ENCODE measurements at places on chromosomes 5 and 9.
A peak's percentile ranks its signal among the peaks of the same experiment; 100 is the strongest.

- no peak for DNase-seq
These were observed 12.9 kb downstream of the TLE4 start for GRCh38 chr9:79584655-79584982.

DNA sequence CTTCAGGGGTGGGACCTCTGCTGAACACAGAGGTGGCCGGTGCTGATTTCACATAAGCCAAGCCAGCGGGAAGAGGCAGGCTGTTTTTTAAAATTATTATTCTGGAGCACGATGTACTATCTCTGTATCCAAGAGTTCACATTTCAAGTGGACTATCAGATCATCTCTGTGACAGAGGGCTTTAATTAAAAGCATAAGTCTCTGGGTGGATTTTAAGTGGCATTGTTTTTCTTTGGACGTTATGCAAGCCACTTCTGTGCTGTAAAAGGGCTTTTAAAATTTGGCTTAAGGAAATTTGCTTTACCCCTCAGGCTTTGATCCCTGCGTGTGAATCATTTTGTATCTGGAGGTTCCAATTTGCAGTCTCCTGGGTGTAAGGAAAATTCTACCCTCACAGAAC is 124.7 kb downstream of the PALM2AKAP2 start:
- DNase-seq: no peak

GRCh38 chr9:88734527-88734926 is 199.5 kb downstream of the NXNL2 start:
- DNase-seq: no peak

DNA sequence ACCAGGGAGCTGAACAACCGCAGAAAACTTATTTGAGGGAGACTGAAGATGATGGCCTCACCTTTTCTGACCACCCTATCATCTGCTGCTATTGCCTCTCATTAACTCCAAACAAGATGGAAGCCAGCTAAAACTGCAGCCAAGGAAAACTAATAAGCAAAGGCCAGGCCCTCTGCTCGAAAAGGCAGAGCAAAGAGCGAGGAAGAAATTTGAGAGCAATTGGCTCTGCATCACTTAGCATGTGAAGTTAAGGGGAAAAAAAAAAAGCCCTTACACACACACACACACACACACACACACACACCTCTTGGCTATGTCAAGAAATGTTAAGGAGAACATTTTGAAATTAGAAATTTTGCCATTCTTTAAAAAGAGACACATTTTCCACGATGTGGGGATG is 228.1 kb upstream of the CYLC2 start:
- DNase-seq: no peak

DNA sequence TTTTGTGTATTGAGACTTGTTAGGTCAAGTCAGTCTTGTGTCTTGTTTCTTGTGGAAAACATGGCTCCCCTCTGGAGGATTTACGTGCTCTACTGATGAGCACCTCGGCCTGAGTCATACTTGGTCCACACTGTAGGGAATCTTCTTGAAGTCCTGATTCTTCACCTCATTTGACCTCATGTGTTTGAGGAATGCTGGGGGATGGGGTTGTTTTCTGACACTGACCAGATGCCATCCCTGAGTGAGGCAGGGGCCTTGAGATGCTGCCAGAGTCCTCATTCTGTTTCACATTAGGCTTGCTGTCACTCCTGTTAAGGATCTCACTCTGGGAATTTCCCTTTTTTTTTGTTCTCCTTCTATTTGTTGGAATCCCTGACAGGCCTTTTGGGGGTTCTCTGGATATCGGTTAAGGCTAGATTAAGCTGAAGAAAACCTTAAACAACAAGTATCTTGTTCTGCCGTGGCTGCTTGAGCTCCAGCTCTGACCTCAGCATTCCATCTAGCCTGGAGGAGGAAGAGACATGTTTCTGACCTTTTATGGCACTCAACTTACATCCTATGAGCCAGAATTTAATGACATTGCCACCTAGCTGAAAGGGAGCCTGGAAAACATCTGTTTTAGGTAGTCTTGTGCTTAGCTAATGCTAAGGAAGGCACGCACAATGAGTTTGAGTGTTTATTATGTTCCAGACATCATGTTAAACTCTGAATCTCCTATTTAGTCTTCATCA is 20.6 kb downstream of the TCOF1 start:
- DNase-seq: no peak

DNA sequence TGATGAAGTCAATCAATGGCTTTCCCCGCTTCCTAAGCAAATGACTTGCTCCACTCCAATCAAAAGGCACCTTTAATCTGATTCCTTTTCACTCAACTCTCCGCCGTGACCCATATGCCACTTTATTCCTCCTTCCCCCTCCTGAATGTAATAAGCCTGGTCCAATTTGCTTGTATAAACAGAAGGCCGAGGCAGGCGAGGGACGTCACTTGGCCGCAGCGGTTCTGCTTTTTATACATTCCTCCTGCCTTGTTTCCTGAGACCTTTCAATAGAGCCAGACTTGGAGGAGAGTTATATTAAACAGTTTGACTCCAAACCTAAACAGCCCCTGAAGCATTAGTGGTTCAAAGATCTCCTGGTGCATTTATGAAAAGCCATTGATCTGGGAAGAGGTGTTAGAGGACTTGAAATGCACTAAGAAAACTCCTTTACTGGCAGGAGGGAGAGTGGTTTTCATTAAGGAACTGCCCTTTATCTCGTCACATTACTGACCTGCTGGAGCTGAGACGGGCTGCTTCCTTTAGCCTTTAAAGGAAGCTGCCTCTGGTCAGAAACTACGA is 273.4 kb downstream of the SLIT3 start:
- DNase-seq: no peak

DNA sequence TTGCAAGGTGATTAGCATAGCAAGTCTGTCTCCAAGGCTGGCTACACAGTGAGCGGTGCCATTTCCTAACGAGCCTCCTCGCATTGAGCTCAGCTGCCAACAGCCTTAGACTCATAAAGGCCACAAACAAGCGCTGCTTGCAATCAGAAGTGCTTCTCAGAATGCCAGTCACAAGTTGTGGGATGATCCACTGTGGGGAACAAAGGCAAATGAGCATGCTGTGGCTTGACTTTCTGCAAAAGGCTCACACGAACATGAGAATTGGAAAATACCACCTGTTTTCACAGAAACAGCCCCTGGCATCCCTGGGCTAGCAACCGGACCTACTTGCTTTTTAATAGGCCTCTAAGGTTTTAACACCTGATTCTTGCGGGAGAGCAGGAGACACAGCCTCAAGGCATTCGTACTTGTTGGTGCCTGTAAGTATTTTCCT is 215.5 kb downstream of the FANCC start:
- DNase-seq: no peak

DNA sequence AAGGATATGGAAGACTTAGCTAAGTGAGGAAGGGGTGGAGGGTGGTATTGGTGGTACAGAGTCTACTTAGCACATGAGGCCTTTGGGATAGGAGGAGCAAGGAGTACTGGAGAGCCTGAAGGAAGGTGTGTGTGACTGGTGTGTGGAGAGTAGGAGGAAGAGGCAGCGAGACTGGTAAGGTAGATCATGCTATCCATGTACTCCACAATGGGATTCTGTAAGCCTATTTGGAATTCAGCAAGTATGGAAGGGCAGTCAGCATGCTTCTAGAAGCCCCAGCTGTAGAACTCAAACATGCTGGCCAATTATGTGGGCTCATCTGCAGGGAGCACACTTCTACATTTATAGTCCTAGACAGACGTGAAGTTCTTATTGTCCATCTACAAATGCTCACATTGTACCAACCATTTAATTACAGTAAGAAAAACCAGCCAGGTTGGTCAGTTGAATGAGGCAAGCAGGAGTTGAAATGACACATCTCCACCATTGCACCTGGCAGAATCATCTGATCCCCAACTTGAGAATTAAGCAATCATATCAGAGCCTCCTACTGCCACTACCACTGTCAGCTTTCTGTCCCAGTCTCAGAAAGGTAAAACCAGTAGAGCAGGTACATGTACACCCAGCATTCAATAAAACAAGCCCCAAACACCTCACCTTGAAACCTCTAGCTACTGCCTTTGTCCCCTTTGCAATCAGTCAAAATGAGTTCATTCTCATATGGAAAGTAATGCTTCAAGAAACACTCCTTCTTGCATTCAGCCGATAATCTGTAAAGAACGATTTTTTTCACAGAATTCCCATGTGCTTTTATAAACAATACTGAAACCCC is 60.9 kb upstream of the GLRX start:
- DNase-seq: no peak

DNA sequence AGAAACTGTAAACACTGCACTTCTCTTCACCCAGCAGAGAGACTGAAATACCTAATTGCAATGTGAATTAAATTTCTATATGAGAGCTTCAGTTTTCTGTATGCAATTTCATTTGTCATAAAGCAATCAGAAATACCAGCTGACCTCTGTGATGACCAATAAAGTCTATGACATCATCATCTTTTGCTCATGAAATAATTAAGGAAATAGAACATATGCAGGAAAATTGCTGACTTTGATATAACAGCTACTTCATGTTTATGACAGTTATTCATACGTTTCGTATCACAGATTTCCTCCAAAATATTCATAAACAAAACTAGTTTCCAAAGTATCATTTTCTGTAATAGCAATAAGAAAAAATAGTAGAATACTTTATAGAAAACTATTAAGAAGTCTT is 652.3 kb downstream of the SLCO4C1 start:
- no peak for DNase-seq

DNA sequence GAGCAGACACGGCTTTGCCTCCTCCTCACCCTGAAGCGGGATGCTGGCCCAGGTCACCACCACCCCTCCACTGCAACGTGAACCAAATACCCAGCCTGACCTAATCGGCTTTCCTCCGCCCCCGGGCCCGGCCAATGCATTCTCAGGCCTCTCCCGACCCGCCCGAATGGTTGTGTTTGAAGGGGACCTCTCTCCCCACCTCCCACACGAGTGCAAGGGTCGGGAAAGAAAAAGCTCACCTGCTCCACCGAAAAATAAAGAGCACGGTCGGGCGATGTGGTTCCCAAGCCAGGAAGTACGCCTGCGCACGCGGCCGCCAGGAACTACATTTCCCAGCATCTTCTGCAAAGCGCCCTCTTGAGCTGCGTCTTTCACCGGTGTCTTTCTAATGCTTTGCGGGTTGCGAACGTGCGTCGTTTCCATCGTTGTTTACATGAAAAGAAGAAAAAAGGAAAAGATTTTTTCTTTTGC is at the start of gene ZNF883:
Gene ZNF883 (minus strand): TSS at position 282 of the 471 bp plus-strand sequence.
- peak; percentile 34 for DNase-seq

GRCh38 chr5:124790895-124791732 is 44.7 kb upstream of the ZNF608 start:
- DNase-seq: no peak

GRCh38 chr9:35322075-35322885 is 160.5 kb downstream of the UNC13B start:
- no peak for DNase-seq

DNA sequence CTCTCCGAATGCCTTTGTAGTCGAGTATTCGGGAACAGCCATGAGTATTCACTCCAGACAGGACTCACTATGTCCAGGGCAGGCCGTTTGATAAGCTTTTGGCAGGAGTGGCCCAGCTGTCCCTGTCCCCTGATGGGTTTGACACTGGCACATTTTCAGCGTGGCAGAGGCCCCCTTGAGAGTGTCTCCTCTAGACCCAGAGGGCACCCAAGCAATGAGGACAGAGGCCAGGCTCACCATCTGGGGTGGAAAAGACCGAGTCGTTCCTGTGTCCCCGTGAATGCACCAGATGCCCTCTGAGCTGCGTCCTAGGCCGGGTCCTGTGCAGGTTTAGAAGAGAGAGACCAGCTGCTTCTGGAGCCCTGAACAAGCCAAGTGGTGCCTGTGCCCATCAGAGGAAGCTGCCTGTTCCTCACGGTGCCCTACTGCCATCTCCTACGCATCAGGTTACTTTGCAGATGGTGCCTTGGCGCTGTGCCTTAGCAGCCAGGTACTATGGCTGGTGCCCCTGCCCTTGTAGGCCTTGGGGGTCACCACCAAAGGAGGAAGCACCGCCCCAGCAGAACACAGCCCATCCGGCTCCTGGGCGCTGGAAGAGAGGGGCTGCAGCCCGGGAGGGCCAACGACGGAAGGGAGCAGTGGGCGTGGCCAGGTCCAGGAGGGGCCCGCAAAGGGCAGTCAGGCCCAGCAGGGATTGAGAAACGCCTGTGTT is 42.4 kb downstream of the LRSAM1 start:
- no peak for DNase-seq

- no peak for DNase-seq
These were observed 286 bp upstream of the BSPRY start for GRCh38 chr9:113349066-113349444.

DNA sequence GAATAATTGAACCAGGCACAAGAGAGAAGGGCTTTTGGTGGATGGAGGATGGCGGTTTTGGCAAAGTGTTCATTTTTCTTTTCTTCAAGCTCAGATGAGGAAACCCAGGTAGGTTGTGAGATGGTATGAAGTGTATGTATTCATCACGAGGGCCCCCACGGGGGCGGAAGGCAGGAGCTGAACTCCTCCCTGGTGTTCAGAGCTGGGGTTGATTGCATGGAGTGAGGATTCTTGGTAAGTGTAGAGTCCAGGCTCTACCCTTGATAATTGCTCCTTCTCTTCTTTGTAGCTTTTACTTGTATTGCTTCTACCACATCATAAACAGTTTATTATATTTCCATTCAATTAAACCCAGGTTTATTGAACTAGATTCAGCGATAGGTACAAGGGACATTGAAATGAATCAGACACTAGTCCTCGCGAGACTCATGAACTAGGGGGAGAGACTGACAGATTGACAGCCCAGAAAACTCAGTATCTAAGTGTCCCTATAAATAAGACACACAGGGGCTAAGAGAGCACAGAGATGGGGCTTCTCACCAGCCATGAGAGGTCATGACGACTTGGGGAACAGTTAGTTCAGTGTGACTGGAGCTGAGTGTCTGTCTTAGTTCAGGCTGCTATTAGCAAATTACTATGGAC is 116.7 kb upstream of the KLF4 start:
- DNase-seq: no peak

GRCh38 chr5:5492087-5492933 is 69.8 kb downstream of the ICE1 start:
- peak; percentile 23 for DNase-seq

DNA sequence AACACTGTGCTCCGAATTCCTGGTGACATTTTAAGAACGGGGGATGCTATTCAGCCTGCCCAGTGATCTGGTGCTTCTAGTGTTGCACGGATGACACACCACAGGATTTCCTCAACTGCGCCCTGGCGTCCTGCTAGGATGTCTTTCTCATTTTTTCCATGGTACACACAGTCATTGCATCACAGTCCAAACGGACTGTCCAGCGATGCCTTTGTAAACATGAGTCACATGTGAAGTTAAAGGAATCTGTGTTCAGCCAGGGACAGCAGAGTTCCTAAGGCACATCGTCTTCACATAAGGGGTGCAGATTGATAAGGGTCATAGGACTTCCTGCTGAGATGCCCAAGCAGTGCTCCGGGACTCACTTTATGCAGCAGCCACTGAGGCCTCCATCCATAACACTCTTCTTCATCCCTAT is 9.3 kb upstream of the PTPN3 start:
- DNase-seq: no peak

- no peak for DNase-seq
These were observed 10.2 kb downstream of the SLC9A3 start for GRCh38 chr5:514101-514485.

GRCh38 chr9:24817756-24818155 is 272.1 kb upstream of the IZUMO3 start:
- no peak for DNase-seq

- DNase-seq: no peak
These were observed 59.5 kb downstream of the ADGRV1 start for GRCh38 chr5:90618071-90618470.

- DNase-seq: no peak
These were observed 6.2 kb upstream of the CKMT2 start for GRCh38 chr5:81226949-81227348.

GRCh38 chr9:133419005-133419404 is 1.2 kb upstream of the REXO4 start:
- DNase-seq: no peak

Measured in stimulated activated CD4-positive, alpha-beta T cell treated with anti-CD3 and anti-CD28 coated beads, Interleukin-1b, Interleukin-23, amount 100 ng/mL, for 48 hours (primary cell).